Right atrium auricular region (tissue), 2 donors: ENCODE measurements at places on chromosomes 1 and 21. TPM values are rescaled to one million over a fixed set of nuclear protein-coding genes. Genes with fewer than 3 reads are reported as not detected.

SYCP1 gene
- not detected for total RNA-seq

HOOK1 gene
- total RNA-seq = 6.1 TPM

ELK4 gene
- 18.8 TPM for total RNA-seq

EFHD2 gene
- 23.9 TPM for total RNA-seq

ARMH1 gene
- 5.2 TPM for total RNA-seq

BSND gene
- total RNA-seq = not detected

KRTAP11-1 gene
- not detected for total RNA-seq

AJAP1 gene
- 0.08 TPM for total RNA-seq

EPHA2 gene
- total RNA-seq = 17.5 TPM

NTMT2 gene
- 1.9 TPM for total RNA-seq

FCRL5 gene
- total RNA-seq = 0.16 TPM

FBXO2 gene
- 2.5 TPM for total RNA-seq

LAPTM5 gene
- 62.8 TPM for total RNA-seq

DNA sequence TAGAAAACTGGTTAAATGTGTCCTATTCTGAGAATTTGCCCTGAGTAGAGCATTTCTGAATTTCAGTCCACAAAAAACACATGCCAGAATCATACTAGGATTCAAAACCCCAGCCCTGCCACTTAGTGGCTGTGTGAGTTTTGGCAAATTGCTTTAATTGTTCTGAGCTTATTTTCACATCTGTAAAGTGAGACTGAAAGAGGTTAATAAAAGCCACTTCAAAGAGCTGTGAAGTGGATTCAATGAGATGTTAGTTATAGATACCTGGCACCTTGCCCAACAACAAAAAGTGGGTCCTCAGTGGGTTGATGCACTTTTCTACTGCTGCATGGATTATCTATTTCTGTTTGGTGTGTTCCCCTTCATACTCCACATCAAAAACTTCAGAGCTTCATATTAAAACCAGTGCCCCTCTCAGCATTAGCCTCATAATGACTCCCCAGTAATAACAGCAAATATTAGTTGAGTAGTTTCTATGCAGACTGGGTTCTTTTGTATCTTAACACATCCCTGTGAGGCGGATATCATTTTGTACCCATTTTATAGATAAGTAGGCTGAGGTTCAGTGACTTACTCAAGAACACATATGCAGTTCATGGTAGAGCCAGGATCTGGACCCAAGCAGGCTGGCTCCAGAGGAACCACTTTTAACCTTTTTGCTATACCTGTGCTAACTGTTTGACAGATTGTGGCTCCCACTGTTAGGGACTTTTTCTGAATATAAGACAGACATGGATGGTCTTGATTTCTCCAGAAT, 14.2 kb upstream of the ADORA3 start:
- no peak for DNase-seq

DNA sequence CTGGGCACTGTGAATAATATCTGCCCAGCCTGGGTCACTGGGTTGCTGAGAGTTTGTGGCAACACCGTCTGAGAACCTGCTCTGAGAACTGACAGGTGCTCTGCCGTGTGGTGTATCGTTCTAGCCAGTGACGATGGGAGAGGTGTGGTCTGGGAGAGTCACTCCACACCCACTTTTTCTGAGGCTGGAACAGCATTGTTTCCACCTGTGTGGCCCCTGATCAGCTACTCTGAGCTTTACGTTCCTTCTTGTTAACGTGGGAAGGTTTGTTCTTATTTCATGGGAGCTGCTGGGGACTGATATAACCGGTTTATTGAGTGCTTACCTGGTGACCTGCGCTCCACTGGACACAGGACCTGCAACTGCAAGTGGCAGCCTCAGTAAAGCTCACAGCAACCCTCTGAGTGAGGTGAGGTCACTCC, 34.8 kb upstream of the TENT5C start:
- DNase-seq = no peak

- DNase-seq = peak; percentile 61
Measured at GRCh38 chr1:163069142-163069541, at the start of gene RGS4. Gene RGS4 (plus strand): TSS chr1:163069361. CDS start chr1:163069485, 124 bp downstream.

GRCh38 chr1:39391691-39392679, 99.5 kb upstream of the BMP8A start:
- no peak for DNase-seq

GRCh38 chr1:151210830-151211229, 12.5 kb downstream of the PIP5K1A start:
- no peak for DNase-seq

DNA sequence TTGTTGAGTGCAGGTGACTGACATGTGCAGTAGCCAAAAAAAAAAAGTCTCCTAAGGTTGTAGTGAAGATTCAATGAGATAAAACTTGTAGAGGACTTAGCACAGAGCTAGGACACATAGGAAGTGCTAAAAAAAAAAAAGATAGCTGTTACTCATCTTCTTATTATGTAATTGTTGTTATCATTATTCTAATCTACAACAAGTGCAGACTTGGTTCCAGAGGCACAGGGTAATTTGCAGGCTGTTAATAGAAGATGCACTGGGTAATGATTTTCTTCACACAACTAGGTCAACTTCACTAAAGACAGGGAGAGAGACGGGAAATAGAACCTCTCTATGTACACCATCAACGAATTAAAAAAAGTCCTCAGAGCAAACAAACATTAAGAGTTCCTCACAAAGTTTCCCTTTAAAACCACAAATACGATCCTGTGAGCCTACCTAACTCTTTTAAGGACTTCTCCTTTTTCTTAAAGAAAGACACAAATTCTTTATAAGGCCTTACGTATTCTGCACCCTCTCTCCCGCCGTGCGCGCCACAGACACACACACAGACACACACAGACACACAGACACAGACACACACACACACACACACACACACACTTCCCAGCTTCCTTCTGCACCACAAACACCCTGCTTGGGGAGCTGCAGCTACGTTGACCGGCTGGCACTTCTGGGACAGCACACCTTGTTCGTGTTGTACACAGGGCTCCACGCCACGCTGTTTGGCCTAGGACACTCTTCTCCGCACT, 49.8 kb upstream of the GADD45A start:
- no peak for DNase-seq

DNA sequence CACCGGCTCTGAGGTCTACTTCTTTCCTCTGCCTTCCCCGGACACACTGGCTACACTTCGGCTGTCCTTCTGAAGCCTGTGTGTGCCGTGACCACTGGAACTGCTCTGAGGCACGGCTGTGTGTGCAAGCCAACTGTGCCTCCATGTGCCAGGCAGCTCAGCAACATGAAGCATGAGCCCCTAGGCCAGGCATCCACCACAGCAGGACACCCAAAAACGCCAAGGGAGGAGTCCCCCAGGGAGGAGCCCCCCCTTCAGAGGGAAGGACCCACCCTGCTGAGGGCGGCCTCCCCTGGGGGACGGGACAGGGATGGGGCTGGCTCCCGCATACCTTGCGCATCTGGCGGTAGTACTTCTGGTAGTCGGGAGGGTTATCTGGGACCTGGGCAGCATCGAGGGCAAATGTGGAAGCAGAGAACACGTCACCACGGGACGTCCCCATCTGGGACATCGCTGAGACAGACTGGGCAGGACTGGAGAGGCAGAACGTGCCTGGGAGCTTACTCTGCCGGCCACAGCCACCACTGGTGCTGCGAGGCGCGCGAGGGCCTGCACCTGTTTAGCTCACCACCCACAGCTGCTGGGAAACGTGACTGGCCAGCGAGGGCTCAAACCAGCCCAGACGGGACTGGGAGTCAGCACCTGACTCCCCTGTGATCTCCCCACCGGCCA, 20.5 kb downstream of the LSS start:
- DNase-seq = no peak

DNA sequence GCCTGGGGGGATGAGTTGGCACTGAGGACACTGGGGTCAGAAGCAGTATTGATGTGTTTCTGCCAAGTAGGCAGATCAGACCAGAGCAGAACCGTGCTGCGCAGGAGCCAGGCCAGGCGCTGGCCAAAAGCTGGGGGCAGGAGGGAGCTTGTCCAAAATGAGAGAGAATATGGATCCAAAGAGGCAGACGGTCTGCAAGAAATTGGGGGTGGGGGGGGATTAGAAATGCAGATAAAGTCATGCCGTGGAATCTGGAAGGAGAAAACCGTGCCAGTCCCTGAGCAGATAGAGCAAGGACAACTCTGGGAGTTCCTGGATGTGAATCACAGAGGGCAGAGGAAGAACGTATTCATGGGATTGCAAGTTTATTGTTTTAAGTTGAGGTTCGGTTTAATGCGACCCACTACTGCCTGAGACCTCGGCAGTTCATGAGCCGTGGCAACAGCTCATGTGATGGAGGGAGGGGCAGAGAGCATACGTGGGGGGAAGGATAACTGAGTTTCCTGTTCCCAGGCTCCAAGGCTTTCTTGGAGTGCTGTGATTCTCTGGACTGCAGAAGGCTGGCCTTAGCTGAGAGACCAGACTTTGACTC, 224.0 kb downstream of the FGGY start:
- DNase-seq = no peak

- DNase-seq = no peak
Measured at GRCh38 chr21:21057349-21058062, 59.3 kb downstream of the NCAM2 start.

- DNase-seq = no peak
Measured at GRCh38 chr1:171292799-171293198, 21.2 kb upstream of the FMO4 start.

DNA sequence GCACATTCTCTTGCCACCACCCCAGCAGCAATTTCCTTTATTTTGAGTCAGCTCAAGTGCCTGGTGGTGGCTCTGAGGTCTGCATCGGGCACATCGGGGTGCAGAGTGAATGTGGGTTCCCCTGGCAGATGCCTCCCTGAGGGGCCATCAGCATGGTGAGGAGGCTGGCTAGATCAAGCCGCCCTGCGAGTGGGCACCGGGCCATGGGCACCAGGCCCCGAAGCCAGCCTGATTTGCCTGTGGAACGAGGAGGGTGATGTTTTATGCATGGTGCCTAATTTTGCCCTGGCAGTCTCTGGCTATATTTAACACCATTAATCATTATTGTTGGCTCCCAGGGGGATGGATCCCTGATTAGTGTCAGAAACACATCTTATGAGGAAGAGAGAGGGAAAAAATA, 36.3 kb downstream of the ACTL8 start:
- DNase-seq = no peak

DNA sequence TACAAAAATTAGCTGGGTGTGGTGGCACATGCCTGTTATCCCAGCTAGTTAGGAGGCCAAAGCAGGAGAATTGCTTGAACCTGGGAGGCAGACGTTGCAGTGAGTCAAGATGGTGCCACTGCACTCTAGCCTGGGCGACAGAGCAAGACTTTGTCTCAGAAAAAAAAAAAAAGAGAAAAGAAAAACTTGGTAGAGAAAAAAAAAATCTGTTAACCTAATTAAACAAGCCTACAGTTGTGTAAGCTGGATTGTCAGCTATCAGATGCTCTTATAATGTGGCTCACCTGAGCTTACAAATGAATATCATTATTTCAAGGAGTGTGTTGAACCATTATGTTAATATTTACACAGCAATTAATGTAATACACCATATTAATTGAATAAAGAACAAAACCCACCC, 26.4 kb upstream of the EYA3 start:
- DNase-seq = no peak

- no peak for DNase-seq
Measured at GRCh38 chr21:35066824-35067223, 17.7 kb upstream of the RUNX1 start.

GRCh38 chr1:199173356-199173755, 534.5 kb downstream of the PTPRC start:
- no peak for DNase-seq

DNA sequence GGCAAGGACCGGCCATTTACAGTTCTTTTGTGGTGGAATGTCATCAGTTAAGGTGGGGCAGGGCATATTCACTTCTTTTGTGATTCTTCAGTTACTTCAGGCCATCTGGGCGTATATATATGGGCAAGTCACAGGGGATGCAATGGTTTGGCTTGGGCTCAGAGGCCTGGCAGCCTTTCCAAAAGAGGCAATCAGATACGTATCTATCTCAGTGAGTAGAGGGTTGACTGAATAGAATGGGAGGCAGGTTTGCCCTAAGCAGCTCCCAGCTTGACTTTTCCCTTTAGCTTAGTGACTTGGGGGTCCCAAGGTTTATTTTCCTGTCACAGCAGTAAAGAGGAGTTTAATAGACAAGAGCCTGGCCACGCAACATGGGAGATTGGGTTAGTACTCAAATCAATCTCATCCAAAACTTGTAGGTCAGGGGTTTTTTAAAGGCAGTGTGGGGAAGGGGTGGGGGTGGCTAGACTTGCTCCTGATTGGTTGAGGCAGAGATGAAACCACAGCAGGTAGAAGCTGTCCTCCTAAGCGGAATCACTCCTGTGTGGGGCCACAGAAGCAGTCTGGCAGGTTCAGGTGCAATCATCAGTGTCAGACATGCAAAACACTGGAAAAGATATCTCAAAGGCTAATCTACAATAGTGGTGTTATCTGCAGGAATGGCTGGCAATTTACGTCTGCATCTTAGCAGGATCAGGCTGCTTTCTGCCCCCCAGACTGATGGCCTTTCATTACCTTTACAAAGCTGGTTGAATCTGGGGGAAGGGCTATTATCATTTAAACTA, 112.9 kb downstream of the TLR5 start:
- DNase-seq = no peak

DNA sequence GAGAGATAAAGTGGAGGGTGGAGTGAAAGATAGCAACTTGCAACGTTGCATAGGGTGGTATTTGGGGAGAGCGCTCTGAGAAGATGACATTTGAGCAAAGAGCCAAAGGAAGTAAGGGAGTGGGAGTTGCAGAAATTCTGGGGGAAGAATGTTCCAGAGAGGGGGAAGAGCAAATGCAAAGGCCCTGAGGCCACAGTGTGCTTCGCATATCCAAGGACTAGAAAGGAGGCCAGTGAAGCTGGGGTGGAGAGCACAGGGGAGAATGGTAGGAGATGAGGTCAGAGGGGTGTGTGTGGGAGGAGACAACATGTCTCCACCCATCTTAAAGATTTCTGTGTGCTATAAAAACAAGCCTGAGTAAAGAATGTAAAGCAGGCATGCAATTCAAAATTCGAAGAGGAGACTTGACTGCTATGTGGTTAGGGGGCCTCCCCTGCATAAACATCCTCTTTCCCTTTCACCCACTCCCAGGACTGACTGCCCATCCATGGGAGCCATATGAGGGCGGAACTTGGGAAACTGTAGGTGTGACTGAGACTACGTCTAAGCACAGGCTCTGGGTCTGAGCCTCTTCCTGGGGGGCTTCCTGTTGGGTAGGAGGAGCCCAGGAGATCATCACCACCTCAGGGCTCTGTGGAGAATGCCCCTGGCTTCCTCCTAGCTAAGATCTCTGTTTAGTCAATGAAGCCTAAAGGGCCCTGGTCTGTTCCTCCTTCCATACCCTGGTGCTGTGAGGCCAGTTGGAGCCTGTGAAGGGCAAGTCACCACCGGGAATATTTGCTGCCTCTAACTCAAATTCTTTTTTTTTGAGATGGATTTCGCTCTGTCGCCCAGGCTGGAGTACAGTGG, 2.9 kb upstream of the CLIC4 start:
- DNase-seq = no peak

GRCh38 chr1:229554886-229555621, 3.5 kb downstream of the ABCB10 start:
- DNase-seq = no peak

GRCh38 chr1:241115784-241116183, 241.2 kb downstream of the RGS7 start:
- no peak for DNase-seq

DNA sequence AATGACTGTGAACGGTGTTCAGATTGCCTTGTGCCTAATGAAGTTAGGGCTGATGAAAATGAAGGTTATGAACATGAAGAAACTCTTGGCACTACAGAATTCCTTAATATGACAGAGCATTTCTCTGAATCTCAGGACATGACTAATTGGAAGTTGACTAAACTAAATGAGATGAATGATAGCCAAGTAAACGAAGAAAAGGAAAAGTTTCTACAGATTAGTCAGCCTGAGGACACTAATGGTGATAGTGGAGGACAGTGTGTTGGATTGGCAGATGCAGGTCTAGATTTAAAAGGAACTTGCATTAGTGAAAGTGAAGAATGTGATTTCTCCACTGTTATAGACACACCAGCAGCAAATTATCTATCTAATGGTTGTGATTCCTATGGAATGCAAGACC, 96.6 kb downstream of the ZFYVE9 start:
- no peak for DNase-seq
